ENCODE measurements at places on chromosomes 13 and 19.

DNA sequence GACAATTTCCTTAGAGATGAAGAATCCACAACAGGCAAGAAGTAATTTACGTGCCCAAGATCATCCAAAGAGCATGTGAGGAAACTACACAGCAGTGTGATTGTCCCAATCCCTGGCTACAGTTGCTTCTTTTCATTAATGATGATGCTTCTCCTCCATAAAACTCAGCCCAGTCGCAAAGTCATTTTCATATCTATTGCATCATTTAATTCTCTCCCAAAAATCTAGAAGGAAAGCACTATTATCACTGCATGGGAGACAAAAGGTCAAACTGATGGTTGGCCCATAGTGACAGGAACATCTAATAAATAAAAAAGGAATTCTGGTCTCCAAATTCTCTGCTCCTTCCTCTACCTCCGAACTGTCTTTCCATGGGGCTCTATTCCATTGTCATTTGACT lies 103.5 kb upstream of the SERP2 start:
- DNase-seq: no peak

DNA sequence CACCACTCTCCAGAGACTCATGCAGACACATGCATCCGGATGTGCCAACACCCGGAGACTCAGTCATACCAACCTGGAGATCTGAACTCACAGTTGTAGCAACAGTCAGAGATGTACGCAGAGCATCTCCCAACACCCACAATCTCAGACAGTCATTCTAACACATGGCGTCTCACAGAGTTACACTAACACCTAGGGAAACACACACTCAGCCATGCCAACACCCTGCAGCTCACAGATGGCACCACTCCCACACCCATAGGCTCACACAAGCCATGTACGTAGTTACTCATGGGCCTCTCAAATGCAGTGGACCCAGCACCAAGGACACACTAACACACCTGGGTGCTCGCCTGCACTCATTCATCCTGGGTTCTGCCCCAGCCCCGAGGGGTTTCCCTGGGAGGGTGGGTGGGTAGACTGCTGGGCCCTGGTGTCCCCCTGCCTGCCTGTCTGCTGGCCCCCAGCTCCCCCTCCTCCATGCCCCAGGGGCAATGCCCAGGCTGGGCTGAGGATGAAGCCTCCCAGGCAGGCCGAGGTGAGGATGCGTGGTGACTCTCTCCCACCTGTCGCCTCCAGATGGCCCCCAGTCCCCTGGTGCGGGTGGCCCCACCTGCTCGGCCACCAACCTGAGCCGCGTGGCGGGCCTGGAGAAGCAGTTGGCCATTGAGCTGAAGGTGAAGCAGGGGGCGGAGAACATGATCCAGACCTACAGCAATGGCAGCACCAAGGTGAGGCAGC lies 10.0 kb downstream of the PKN1 start:
- DNase-seq: no peak

- no peak for DNase-seq
These were observed 39.5 kb upstream of the CNMD start for GRCh38 chr13:52779103-52779502.

- no peak for DNase-seq
These were observed 8.0 kb upstream of the POU2F2 start for GRCh38 chr19:42140125-42140754.

DNA sequence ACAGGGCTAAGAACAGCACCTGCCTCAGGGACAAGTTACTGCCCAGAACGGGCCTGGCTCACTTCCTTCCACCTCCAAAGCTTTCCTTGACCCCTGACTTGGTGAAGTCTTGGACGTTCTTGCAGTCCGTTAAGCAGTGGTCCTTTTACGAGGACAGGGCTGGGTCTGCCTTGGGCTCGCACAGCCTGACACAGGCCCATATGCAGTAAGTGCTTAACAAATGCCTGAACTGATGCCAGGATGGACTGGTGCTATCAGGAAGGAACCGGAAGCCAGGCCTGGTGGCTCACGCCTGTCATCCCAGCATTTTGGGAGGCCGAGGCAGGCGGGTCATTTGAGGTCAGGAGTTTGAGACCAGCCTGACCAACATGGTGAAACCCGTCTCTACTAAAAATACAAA lies 1.8 kb upstream of the PLK5 start:
- no peak for DNase-seq

DNA sequence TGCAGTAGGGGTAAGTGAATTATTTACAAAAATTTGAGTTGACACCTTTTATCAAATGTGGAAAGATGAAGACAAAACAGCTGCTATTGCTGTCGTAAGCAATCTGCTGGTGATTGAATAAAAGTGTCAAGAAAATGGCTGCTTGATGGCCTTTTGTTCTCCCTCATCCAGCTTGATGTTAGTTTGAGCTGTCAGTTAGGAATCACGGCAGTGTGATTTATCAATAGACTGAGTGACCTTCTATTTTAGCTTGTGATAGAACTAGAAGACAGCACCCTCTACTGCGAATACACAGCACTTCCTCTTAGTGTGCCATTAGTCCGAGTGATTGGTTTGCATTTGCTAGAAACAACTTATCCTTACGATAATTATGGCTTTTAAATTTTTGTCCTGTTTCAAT lies 76.3 kb downstream of the MZT1 start:
- DNase-seq: no peak

Measured in HS-5 (cell line).